Aorta (tissue), 5 donors: ENCODE measurements at places on chromosomes 5 and 9. TPM values are rescaled to one million over a fixed set of nuclear protein-coding genes. Genes with fewer than 3 reads are reported as not detected.

The C5orf24 gene
- 71.4 TPM for total RNA-seq

The AUH gene
- 25.7 TPM for total RNA-seq

The C5orf58 gene
- total RNA-seq = not detected

The C5orf34 gene
- total RNA-seq = 2.3 TPM

DNA sequence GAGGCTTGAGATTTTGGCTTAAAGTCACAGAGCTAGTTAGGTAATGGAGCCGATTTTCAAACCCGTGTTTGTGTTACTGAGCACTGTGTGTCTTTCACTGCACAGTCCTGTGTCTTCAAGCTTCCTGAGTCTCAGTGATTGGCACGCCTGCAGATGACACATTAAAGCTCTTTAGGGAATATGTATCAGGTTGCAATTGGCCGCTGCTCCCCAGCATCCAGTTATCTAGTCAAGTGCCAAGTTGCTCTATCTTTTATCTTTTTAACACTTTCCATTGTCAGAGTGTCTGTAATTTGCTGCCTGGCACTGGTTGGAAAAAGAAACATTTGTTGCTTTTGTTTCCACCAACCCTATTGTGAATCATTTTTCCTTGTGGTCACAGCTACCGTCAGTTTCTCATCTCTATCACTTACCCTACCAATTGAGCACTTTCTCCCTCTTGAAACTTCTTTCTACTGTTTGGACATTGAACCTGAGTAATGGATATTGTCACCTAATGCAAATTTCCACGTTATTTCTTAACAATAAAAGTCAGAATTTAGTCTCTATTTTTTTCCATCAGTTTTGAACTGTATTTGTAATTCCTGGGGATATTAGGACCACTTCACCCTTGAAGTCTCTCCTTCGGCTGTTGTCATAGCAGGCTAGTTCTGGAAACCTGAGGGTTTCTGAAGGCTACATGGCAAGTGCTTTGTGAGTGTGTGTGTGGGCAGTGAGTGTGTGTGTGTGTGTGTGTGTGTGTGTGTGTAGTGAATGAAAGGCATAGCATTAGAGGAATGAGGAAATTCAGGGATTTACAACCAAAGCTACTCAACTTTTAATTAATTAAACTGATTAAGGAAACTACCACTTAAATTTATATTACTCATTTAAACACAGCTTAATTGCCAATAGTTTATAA lies 274.3 kb downstream of the ISL1 start:
- DNase-seq = no peak
